NT2/D1 (cell line): ENCODE measurements at places on chromosomes 1 and 21.
A peak's percentile ranks its signal among the peaks of the same experiment; 100 is the strongest.

- DNase-seq: no peak
These were observed 27.8 kb upstream of the A3GALT2 start for GRCh38 chr1:33348676-33349080.

DNA sequence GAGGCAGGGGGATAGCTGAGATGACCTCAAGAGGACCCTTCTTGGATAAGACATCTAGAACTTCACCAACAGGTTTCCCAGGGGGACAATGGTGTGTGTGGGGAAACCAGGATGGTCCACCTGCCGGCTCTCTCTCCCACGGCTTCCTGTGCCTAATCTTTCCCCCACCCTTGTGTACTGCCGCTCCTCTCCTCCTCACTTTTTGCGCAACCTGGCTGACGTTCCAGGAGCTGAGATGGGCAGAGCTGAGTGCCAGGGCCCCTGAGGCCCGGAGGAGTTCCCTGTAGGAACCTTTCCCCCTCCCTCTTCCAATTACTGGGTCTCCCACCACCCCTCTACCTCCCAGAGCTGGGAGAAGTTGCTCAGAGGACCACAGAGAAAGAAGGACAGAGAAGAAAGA, 6.9 kb downstream of the SLC26A9 start:
- DNase-seq: no peak

- no peak for DNase-seq
These were observed 6.1 kb downstream of the ATP1A1 start for GRCh38 chr1:116379057-116379630.

GRCh38 chr1:117574161-117574835, 31.6 kb upstream of the TENT5C start:
- no peak for DNase-seq

DNA sequence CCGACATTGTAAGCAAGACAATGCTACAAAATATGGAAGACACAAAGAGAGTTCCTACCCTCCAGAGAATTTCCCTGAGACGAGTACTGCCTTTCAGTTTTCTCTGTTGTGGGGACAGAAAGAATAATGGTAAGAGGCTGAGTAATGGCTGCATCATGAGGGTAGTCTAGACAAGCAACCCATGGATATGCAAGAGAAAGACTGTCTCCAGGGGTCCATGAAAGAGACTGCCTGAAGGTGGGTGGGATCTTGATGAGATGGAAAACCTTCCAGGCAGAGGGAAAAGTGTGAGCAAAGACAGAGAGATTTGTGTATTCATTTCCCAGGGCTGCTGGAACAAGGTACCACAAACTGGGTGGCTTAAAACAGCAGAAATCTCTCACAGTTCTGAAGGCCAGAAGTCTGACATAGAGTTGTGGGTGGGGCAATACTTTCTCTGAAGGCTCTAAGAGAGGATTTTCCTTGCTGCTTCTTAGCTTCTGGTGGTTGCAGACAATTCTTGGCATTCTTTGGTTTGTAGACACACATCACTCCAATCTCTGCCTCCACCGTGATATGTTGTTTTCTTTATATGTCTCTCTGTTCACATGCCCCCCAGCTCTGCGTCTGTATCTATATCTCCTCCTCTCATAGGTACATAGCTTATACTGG, 41.4 kb downstream of the ANP32E start:
- DNase-seq: peak; percentile 70

DNA sequence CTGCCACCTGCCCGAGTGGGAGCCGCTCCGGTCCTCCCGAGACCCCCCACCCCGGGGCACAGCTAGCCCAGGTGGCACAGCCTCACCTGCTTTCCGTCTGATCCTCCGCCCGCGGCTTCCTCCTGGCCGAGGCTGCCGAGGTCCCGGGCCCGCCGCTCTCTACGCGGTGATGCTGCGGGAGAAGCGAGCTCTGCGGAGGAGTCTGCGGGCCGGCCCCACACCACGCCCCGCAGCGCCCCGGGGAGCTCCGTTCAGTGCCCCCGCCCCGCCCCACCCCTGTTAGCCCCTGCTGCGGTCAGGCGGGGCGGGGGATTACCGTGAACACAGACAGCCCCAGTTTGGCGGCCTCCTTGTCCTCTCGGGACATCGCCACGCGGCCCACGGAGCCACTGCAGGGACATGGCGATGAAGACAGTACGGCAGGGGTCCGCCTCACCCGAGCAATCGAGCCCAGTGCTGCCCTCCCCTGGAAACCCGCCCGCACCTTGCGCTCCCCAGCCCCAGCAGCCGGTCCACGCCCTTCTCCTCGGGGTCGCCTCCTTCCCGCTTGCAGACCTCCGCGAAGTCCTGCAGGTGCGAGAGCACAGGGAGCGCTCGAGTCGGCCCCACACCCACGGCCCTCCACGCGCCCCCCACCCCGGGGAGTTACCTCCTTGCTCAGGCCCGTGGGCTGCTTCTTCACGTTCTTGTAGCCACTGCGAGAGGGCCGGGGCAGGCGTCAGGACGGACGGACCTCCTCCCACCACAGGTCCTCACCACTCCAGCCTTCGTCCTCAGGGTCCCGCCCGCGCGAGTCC, 933 bp downstream of the C1orf35 start:
- DNase-seq: no peak

- no peak for DNase-seq
These were observed 55.9 kb downstream of the ARHGEF16 start for GRCh38 chr1:3510136-3510955.

DNA sequence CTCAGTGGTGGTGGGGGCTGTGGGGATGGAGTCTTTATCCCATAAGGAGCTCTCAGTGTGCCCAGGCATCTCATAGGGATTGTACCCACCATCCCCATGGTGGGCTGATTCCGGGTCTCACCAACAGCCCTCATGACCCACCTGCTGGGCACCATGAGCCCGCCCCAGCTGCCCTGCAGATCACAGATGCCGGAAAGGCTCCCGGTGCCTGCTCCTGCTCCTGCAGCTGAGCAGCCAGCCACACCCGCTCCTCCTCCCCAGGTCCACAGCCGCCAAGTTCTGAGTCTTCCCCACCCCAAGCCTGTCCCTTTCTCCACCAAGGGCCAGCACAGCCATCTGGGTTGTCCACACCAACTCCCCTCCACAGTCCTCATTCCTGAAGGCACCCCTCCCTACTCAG, 15.5 kb upstream of the TSPEAR start:
- no peak for DNase-seq

DNA sequence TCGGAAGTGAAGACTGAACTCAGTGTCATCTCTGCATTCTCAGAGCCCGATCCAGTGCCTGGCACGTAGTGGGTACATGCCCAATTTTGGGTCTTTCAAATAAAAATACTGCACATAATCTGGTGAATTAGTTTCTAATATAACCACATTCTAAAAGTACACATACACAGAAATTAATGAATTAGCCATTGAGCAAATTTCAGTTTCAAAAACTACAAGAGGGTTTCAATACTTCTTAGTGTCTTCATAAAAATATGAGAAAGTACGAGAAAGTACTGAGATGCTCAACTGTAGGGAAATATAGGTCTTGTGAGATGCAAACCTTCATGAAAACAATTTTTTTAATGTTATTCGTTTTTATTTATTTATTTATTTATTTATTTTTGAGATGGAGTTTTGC, 86.9 kb downstream of the SMYD2 start:
- no peak for DNase-seq

DNA sequence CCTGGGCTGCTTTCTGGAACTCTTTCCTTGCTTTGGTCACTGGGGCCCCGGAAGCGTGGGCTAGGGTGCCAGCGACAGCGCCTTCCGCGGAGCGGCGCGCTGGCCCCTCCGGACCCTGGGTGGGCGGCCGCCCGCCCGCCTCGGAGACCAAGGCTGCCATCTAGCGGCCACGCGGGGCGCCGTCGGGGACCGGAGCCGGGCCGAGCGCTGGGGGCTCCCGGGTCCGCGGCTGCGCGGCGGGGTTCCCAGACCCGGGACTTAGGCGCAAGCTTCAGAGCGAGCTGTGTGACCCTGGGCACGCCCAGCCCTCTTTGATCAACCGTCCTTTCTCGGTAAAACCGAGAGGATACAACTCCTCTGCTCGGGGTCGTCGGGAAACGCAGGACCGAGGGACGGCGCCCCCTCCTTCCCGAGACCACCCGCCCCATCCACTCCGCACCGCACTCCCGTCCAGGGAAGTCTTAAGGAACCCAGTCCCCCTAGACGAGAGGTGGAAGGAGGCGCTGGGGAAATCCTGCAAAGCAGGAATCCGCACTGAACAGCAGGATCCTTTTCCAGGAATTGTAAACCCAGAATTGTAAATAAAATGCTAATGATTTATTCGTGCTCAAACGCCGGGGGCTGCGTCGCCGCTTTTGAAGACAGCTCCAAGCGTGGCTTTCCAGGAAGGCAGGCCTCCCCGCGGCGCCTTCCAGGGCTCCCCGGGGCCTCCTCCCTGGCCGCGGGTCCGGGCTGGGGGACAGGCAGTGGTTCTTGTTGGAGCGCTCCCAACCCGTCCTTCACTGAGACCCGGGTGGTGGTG, 41.2 kb downstream of the RRAGC start:
- peak; percentile 65 for DNase-seq

DNA sequence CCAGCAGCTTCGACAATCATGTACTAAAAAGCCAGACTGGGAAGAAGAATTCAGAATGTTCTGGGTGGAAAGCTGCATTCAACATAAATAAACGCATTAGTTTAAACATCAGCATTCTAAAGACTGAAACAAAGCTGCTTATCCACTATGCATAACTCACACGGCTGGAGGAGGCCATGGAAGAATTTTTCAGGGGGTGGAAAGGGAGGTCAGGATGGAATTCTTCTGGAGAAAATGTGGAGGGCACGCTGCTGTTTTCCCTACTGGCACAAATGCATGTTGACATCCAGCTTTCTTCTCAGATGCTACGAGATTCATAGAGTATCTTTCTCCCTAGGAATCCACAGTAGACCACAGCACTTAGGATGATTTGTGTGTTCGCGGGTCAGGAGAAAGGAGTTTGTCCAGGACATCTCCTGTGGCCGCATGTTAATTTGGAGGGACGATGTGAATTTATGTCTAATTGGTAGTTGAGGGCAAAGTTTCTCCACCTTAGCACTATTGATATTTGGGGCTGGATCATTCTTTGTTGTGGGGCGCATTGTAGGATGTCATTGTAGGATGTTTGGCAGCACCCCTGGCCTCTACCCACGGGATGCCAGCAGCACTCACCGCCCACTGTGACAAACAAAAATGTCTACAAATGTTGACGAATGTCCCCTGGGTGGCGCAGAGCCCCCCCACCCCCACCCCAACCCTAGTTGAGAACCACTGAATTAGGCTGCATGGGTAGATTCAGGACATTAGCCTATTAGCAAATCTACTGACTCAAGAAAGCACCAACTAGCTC, 86.5 kb upstream of the KAZN start:
- no peak for DNase-seq

- no peak for DNase-seq
These were observed 15.9 kb downstream of the AKT3 start for GRCh38 chr1:243834130-243834529.

DNA sequence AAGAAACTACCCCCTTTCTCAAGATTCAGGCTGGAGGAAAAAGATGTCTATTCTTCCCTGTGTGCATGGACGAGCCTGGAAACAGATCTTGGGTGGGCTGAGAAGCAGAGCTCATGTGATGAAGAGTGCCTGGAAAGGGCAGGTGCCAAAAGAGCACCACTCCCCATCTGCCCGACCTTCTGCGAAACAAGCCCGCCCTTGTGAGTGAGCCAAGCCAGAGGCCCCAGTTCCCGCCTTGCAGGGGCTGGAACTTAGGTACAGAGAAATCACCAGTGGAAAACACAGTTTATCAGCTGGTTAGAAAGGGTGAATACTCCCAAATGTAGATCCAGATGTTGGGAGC, 26.7 kb upstream of the A3GALT2 start:
- no peak for DNase-seq

GRCh38 chr21:17554679-17555465, 42.0 kb downstream of the CXADR start:
- DNase-seq: no peak

DNA sequence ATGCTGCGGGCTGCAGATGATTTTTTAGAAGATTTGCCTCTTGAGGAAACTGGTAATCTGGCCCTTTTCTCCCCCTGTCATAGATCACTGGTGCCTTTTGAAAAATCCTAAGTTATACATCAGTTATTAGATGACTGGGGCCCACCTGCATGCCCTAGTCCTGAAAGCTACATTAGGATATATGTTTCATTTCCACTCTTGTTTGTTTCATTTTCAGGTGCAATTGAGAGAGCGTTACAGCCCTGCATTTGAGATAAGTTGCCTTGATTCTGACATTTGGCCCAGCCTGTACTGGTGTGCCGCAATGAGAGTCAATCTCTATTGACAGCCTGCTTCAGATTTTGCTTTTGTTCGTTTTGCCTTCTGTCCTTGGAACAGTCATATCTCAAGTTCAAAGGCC, 8.1 kb upstream of the IFI44 start:
- no peak for DNase-seq

DNA sequence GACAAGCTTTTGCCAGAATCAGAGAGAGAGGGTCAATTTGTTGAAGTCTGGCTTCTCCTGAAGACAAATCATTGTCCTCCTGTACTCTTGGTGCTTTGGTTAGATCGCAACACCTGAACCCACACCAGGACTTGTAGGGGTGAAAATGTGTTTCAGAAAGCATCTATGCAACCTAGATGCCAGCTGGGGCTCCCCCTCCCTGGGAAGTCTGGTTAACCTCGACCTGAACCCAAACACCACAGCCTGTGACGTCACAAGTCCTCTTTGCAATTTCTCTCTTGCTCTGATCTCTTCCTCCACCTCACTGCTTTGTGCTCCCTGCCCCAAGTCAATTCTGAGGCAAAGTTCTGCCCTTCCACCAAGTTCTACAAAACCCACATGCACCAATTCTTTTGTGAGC, 42.8 kb upstream of the USP24 start:
- DNase-seq: no peak

GRCh38 chr1:115275216-115275615, 62.8 kb downstream of the NGF start:
- DNase-seq: no peak

DNA sequence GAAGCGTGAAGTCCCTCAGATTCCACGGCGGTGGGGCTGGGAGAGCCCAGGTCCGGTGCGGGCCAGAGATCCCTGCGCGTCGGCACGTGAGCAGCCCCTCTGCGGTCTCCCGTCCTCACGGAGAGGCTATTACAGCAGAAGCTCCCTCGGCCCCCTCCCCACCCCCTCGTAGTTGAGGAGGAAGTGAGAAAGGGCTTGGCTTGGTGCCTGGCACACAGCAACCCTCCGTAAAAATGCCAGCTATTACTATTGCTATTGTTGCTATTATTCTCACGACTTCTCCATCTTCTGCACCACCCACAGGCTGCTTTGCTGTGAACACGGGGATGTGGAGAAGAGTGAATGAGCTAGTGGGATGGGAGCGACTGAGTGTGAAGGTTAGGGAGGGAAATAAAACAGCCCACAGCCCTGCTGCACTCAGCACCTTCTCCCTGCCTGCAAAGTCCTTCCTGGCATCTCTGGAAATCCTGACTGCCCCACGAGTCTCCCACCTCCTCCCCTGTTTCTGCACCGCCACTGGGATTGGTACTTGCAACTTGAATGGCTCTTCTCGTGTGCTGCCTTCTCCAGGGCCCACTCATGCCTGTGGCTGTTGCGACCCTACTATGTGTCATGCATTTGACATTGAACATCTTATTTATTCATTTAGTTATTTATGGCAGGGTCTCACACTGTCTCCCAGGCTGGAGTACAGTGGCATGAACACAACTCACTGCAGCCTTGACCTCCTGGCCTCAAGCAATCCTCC, 26.6 kb downstream of the ZBTB18 start:
- DNase-seq: no peak
